ENCODE measurements at places on chromosomes 7 and 10.

GRCh38 chr10:121091961-121092719, 241.0 kb downstream of the WDR11 start:
- no peak for DNase-seq

GRCh38 chr7:39609935-39610263, 13.5 kb upstream of the RALA start:
- peak; percentile 39 for DNase-seq

- no peak for DNase-seq
These were observed 154.8 kb downstream of the MLLT10 start for GRCh38 chr10:21688870-21689269.

DNA sequence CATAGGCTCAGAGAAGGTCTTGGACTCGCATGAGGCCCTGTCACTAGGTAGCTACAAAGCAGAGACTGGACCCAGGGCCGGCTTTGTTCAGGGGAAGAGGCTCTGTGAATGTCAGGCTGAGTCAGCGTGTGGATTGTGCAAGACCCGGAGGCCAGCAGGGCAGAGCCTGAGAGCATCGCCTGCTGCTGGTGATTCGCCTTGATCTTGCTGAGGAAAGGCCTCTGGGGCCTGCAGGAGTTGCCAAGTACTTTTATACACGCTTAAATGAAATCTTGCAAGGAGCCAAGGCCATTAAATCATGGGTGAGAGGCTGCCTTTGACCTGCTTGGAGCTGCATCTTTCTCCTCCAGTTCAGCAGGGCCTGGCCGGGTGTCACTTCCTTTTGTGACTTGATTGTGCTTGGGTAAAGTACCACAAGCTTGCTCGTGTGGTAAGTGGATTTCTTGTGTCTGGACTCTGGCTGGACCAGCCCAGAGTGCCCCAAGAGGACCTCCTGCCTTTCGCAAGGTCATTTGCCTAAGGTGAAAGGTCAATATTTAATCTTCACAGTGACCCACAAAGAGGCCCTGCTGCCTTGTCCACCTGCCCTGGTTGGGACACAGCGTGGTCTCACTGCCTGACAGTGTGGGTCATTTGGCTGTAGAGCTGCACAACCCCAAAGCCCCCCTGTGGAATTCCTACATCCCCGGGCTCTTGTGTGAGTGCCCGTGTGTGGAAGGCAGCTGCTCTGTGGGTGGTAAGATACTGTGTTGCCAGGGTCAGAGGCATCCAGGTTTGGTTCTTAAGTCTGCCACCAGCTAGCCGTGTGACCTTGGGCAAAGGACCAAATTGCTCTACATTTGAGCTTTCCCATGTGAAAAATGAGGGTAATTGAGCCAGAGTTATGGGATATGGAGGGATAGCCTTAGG, 38.6 kb upstream of the SH2D4B start:
- DNase-seq: peak; percentile 95

DNA sequence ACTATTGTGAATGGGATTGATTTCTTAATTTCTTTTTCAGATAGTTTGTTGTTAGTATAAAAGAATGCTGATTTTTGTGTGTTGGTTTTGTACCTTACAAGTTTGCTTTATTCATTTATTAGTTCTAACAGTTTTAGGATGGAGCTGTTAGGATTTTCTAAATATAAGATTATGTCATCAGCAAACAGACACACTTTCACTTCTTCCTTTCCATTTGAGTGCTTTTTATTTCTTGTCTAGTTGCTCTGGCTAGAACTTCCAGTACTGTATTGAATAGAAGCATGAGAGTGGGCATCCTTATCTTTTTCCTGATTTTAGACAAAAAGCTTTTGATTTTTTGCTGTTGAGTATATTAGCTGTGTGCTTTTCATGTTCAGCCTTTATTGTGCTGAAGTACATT, 81.5 kb downstream of the DNAH11 start:
- no peak for DNase-seq

DNA sequence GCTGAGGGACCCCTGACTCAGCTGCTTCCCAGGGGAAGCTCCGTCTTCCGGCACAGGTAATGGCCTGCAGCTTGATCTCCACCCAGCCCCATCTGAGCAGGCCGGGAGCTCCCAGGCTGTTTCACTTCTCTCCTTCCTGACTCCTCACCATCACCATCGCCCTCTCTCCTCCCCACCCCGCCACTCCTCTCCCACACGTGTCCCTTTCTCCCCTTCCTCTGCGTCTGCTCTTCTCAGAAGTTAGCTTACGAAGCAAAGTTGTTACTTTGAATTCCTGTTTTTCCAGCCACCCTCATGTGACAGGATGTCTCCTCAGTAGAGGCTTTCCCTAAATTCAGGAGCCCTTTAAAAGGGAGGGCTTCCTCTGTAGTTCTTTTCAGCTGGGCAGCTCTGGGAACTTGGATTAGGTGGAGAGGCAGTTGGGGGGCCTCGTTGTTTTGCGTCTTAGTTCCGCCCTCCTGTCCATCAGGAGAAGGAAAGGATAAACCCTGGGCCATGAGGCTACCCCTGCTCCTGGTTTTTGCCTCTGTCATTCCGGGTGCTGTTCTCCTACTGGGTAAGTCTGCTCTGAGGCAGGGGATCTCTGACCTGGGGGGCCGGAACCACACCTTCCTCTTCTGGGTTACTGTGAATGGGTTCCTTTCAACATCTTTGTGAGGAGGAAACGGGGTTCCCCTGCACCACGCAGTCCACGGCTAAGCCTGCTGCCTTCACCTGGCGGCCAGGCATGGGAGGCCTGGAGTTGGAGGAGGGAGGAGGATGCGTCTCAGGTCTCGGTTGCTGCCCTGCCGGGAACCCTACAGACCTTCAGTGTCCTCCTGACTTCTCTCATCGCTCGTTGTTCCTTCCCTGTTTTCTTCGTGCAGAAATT, at the start of gene MRC1:
Gene MRC1, plus strand, starts transcription at position 378 of the 871 bp plus-strand sequence. Its CDS starts 118 bp downstream, at position 496.
- no peak for DNase-seq
